ENCODE measurements at places on chromosomes 13 and 19.

DNA sequence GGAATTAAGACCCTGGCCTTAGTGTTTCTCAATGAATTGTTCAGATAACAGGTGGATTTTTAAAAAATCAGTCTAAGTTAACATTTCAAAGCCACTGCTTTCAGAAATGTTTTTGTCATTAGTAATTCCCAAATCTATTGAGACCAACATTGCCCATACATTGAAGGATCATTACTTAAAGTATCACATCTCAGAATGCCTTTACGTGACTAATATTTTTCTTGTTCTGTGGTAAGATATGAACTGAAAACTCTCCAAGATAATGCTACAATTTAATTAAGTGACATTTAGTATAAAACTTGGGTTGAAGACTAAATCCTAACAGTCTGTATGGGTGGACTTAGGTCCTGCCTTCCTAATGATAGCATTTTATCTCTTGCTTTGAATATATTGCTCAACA lies 59.4 kb upstream of the POSTN start:
- DNase-seq: no peak

DNA sequence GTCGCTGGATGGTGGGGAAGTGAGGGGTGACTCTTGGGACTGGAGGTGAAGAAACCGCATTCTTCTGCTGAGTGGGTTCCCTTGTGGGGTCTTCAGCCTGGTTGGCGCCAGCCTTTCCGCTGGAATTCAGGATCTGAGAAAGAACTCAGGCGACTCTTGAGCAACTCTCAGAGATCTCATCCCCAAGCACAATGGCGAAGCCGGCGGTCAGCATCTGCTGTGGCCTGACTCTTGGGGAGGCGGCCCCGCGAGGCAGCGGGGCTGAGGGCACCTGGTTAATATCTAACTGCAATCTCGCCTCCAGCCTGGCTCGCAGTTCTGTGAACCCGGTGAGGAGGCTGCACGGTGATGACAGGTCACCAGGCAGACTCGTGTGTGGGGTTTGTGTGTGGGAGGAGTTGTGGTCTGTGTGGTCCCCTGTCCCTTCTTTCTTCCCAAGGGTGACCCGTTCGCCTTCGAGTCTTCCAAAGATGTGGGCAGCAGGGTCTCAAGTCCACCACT lies 883 bp downstream of the ZNF441 start:
- DNase-seq: peak; percentile 4

GRCh38 chr19:45860359-45861259 lies 2.3 kb downstream of the SYMPK start:
- no peak for DNase-seq

- peak; percentile 57 for DNase-seq
Observed at GRCh38 chr19:45677351-45678230, 9.6 kb downstream of the GIPR start.

- no peak for DNase-seq
Observed at GRCh38 chr19:46499692-46500091, 4.0 kb upstream of the PNMA8B start.

DNA sequence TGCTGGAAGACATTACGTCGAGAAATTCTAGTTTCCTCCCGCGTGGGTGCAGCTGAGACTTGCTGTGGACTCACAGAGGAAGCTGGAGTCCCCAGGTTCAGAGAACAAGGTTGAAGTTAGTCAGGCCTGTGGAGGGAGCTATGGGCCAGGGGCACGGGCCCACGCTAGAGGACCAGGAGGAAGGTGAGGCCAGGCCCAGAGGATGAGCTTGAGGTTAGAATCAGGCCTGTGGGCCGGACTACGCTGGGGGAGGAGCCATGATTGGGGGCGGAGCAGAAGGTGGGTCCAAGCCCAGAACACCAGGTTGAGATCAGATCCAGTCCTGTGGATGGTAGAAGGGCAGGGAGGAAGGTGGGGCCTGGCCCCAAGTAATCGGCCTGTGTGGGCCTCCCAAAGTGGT lies 32.6 kb downstream of the ZNF846 start:
- DNase-seq: no peak

GRCh38 chr13:50670847-50671496 lies 172.5 kb downstream of the DLEU7 start:
- no peak for DNase-seq

DNA sequence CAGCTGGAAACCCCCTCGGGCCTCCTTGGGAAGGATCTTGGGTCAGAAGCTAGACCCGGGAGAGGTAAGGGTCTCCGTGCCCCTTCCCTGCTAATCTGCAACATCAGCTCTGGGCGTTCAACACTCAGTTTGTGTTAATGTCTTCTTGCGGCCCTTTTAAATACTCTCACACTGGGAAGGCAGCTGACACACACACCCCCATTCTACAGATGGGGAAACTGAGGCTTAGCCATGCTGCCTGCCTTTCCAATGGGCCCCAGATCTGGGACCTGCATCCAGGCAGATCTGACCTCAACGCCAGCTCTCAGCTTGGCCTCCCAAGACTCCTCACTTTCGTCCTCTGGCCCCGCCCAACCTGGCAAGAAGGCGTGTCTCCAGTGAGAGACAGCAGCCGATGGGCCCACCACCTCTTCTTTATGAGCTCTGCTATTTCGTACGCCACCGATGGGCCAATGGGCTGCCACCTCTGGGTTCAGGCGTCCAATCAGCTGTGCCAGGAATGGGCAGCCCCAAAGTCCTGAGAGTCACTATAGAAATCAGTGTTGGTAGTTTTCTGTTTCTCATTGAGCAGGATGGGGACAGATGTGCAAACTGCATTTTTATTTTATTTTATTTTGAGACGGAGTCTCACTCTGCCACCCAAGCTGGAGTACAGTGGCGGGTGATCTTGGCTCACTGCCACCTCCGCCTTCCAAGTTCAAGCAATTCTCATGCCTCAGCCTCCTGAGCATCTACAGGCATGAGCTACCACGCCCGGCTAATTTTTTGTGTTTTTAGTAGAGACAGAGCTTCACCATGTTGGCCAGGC lies 43.8 kb downstream of the DNM2 start:
- no peak for DNase-seq

- DNase-seq: no peak
Observed at GRCh38 chr19:7010722-7011593, 10.3 kb downstream of the MBD3L2B start.

GRCh38 chr19:40756502-40757110 lies 5.6 kb downstream of the SNRPA start:
- DNase-seq: peak; percentile 18

GRCh38 chr19:34482380-34483250 lies 1.1 kb downstream of the WTIP start:
- no peak for DNase-seq

All from effector memory CD8-positive, alpha-beta T cell (primary cell).